ENCODE measurements at places on chromosomes 13 and 19.

DNA sequence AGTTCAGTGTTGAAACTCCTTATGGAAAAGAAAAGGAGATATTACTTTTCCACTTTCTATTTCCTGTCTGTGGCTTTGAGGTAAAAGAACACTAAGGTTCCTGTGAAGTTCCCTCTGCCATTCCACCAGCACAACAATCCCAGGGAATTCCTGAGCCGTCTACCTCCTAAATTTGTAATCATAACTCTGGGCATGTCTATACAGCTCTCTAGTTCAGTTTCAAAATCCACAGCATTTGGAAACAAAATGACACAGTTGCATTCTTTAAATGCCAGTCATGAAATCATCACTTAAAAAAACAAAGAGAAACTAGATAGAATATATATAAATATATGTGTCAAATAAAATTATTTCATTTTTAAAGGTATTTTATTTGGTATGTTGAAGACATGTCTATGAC lies 9.0 kb upstream of the THSD1 start:
- no peak for DNase-seq

DNA sequence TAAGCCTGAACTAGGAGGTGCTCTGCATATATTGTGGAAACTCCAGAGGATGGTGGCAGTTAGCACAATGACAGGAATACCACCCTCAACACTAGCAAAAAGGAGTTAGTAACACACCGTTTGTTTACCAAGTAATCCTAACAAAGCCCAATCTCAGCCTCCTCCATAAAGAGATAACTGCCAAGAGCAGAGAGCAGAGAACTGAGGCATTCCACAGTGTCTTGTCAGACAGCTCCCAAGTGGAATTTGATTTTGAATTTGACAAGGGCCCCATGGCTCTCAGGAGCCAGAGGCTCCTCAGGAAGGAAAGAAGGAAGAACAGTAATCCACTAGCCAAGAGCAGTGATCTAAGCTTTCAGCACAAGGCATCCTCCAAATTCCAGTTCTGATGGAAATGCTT lies 298.6 kb downstream of the DCLK1 start:
- DNase-seq: no peak

- no peak for DNase-seq
Measured at GRCh38 chr13:112194167-112194530, 127.2 kb downstream of the SOX1 start.

DNA sequence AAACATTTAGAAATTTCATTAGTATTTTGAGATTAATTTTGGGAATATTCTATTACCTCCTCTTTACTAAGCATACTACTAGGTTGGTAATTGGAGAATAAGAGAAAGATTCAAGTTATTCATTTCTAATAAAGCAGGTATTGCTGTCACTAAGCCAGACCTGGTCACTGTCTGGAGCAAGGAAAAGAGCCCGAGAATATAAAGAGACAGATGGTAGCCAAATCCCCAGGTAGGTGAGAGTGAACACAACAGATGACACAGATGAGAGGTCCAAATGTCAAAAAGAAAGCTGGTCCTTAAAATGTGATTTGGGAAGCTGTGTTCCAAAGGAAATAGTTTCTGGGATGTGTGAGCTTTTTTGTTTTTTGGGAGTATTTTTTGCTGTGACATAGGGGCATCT lies 128.6 kb downstream of the ZNF100 start:
- DNase-seq: no peak

GRCh38 chr13:18952225-18953016 lies 229.2 kb downstream of the TUBA3C start:
- DNase-seq: no peak

DNA sequence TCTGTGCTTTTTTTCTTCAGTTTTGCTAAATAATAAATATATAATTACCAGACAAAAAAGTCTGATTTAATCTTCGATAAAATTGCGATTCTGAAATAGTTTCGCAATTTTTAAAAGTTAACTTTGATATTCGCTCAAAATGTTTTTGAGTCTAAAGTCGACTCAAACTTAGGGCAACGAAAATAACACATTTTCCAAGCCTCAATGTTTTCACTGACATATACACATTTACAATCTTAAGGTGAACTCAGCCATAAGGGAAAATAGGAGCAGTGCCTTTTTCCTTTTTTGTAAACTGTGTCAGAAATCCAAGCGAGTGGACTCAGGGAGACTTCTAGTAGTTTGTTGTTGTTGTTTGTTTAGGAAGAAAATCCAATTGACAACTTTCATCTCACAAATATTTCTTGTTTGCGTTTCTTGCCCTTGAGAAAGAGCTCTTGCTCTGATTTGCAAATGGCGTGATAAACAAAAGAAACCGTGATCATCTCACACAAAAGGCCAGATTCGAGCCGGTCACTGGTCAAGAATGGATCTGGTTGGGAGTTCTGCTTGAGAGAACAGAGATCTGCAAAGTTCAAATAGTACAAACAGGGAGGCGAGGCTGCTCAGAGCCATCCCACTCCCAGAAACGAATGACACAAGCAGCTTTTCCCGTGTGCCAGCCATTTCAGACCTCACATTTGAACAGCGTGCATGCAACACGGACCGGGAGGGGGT lies 2.1 kb downstream of the SOX21 start:
- no peak for DNase-seq

DNA sequence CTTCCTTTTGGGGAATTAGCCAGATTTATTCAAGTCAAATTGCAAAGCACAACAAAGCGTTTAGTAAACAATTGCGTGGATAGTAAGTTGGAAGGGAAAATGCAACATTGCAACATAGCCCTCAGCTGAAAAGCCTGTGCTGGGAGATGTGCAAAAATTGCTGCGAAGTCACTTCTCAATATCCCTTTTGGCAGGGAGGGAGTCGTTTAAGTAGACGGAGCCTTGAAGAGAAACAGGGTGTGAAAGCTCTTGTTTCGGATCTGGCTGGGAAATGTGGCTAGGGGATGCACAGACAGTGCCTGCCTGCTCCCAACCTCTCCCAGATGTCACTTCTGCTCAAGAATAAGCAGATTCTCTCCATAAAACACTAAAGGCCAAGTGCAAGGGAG lies 56.8 kb downstream of the SLC7A1 start:
- no peak for DNase-seq

GRCh38 chr19:35932291-35932936 lies 3.8 kb upstream of the LRFN3 start:
- DNase-seq: no peak

DNA sequence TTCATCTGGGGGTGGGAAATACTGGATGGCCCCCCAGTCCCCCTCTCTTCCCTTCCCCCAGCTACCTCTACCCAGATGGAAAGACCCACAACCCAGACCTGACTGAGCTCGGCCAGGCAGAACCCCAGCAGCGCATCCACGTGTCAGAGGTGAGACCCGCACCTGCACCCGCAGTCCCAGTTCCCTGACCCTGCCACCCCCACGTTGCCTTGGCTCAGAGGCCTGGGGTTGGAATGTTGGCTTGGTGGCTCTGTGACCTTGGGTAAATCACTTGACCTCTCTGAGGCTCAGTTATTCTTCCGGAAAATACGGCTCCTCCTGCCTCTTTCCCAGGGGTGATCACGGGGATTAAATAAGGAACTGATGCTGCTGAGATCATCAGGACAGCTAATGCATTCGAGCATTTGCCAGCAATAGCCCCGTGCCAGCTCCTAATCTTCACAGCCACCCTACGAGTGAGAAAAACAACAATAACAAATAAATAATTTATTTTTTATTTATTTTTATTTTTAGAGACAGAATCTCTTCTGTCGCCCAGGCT lies 12.3 kb downstream of the CBLC start:
- DNase-seq: no peak

GRCh38 chr19:1841209-1841924 lies 6.9 kb downstream of the REXO1 start:
- no peak for DNase-seq

- no peak for DNase-seq
Measured at GRCh38 chr13:32098272-32098671, 66.7 kb downstream of the FRY start.

DNA sequence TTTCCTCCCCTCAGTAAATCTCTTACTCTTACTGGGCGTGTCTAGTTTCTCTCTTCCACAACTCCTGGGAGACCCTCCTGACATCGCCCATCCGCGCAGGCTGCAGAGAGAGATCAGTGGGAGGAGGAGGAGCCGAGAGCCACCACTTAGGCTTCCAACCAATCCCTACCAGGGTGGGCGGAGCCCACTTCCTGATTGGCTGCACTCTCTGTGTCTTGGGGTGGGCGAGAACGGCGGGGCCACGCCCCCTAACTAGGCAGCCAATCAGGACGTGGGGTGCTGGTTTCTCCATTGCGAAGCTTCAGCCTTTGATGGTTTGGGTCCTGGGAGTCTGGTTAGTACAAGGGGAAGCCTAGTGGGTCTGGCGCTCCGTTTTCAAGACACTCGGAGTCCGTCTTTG lies at the start of gene PMIS2:
Gene PMIS2 (plus strand): TSS at position 326 of the 400 bp plus-strand sequence. CDS start 87 bp downstream, outside the sequence.
- no peak for DNase-seq

DNA sequence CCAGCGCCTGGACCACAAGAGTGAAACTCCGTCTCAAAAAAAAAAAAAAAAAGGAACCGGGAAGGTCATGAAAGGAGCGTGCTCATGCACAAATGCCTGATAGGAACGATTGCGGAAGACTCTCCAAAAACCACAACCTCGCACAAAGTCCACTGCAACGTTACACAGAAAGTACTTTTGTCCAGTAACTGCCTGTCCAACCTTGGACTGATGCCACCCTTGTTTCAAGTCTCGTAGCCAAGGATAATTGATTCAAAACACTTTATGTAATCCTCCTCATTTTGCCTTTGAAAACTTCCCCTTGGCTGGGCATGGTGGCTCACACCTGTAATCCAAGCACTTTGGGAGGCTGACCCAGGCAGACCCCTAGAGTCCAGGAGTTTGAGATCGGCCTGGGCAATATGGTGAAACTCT lies 13.7 kb downstream of the LGALS7 start:
- DNase-seq: no peak

DNA sequence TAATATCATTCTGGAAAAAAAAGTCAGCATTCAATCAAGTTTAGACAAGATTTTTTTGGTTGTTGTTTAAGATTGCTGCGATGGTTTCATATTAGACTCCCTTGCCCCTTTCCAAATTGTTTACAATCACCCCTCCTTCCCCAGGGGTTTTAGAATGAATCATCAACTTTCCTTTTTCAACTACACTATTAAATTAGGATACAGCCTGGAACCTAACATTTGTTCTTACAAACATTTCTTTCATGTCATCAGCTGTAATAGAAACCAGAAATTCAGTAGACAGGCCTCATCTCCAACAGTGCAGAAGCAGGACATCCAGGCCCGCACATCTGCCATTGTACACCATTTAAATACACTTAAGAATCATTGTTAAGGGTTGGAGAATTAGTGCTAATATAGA lies 44.4 kb upstream of the WDFY2 start:
- DNase-seq: no peak

DNA sequence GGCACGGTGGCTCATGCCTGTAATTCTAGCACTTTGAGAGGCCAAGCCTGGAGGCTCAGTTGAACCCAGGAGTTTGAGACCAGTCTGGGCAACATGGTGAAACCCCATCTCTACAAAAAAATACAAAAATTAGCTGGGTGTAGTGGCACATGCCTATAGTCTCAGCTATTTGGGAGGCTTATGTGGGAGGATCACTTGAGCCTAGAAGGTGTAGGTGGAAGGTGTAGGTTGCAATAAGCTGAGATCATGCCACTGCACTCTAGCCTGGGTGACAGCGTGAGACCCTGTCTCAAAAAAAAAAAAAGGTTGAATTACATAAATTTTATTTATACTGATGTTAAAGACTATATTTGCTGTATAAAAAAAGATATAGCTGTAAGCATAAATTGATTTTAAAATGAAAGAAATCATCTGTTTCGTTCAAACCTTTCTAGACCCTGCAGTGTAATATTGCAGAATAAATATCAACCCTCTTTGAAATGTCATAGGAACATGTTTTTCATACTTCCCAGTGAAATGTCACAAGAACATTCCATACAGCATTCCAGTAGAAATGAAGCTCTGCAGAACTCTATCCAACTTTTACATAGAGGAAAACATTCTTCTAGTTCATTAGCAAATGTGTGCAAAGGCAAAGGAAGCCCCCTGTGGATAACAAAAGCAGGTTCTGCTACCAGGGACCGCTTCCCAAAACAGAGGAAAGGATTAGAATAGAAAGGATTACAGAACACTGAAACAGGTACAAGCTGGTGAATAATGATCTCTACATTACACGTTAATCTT lies 76.0 kb downstream of the CAB39L start:
- no peak for DNase-seq

DNA sequence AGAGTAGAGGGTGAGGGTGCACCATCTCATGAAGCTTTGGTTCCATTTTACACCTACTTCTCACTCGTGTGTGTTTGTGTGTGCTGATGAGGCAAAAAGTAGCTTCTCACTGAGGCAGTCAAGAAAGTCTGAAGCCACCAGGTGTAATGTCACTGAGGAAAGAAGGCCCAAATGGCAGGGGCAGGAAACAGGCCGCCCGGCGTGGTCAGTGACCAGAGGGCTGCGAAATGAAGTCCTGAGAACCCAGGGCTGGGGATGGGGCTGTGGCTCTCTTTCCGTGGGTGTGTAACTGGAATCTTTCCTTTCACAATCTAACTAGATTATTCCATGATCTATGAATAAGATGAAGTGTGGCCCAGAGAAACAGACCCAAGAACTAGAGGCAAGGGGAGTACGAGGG lies 25.5 kb upstream of the TFDP1 start:
- DNase-seq: no peak

GRCh38 chr13:110236831-110237261 lies 70.1 kb downstream of the COL4A1 start:
- DNase-seq: no peak

- DNase-seq: no peak
Measured at GRCh38 chr13:63902141-63902540, 2486.5 kb upstream of the PCDH20 start.

DNA sequence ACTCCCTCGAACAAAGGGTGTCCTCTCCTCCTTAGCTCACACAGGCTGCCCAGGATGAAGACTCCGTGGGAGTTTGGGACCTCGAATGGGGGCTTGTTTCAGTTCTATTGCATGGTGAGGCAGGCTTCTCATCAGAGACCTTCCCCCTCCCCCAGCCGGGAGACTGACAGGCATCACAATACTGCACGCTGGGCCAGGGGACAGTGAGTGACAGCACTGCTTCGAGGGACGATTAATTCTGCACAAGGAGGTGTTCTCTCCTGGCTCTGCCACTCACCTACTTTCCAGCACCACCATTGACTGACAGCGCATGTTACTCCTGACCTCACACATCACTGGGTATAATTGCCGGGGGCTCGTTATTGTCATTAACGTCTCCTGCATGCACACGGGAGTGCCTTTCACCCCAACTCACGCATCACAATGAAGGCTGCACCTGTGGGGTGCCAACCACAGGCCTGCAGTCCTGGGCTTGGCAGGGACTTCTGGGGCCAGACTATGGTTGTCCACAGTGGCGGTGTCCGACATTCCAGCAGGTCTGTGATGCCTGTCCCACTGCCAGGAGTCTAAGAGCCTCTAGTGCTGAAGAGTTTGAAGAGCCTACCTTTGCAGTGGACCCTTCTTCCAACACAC lies 412.2 kb upstream of the TSHZ3 start:
- no peak for DNase-seq

DNA sequence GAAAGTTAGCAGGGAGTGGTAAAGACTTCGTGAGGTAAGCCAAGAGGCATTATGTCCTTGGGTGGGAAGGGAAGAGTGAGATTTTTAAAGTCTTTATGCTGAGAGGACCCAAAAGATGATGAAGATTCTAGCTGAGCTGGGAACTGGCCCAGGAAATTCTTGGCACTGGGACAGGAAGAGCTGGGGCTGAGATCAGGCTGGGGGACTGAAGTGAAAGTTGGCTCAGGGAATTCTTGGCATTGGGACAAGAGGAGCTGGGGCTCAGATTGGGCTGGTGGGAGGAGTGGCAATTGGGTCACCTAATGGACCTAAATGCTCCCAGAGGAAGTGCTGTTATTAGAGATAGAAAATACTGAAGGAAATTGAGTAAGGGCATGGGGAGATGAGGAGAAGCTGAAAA lies 8.8 kb downstream of the SCEL start:
- no peak for DNase-seq

Data from stimulated activated naive B cell treated with anti-CD40 and anti-IgM and Interleukin-4, amounts not matched to agents 10 μg/mL and 1 μg/mL and 100 μg/mL, for 72 hours (primary cell).